A549 treated with GW870086 at 1 μM for 4 hours (cell line): ENCODE measurements at places on chromosomes 7 and 10. TPM values are rescaled to one million over a fixed set of nuclear protein-coding genes. Genes with fewer than 3 reads are reported as not detected.

The GFRA1 gene
- total RNA-seq = 7.7 to 12.4 TPM (median 10.0 TPM) in 5 replicates

The NME8 gene
- total RNA-seq = not detected in 5 replicates

The TRIM50 gene
- total RNA-seq = 0.08 TPM in 1 of 5 replicates, not detected in the others

The COL28A1 gene
- total RNA-seq = 0.54 to 1.0 TPM (median 0.59 TPM) in 5 replicates

The PTPN20 gene
- 3.7 to 4.7 TPM (median 4.1 TPM) in 5 replicates for total RNA-seq

The FXYD4 gene
- total RNA-seq = not detected in 5 replicates

The MMRN2 gene
- 0.63 to 1.9 TPM (median 0.89 TPM) in 5 replicates for total RNA-seq

The SPDYE16 gene
- not detected in 5 replicates for total RNA-seq

The GSAP gene
- total RNA-seq = 2.9 to 3.6 TPM (median 3.3 TPM) in 5 replicates

The MYO1G gene
- total RNA-seq = 0.10 to 0.26 TPM (median 0.17 TPM) in 5 replicates

The TRPV5 gene
- not detected in 5 replicates for total RNA-seq

The KLLN gene
- 0.38 to 0.63 TPM (median 0.52 TPM) in 5 replicates for total RNA-seq

The ACTL6B gene
- total RNA-seq = not detected in 5 replicates

The LIPJ gene
- total RNA-seq = not detected in 5 replicates

The ZNRF2 gene
- 5.2 to 6.7 TPM (median 6.1 TPM) in 5 replicates for total RNA-seq

The ENTPD1 gene
- total RNA-seq = 0.05 TPM in 1 of 5 replicates, not detected in the others

The OR2A42 gene
- total RNA-seq = not detected in 5 replicates

The GDF2 gene
- not detected in 5 replicates for total RNA-seq

The IKZF1 gene
- not detected in 5 replicates for total RNA-seq

The UCMA gene
- not detected in 5 replicates for total RNA-seq

The ADGRA1 gene
- total RNA-seq = 0.16 to 0.43 TPM (median 0.24 TPM) in 5 replicates

The KIAA1217 gene
- total RNA-seq = 1.4 to 2.2 TPM (median 1.8 TPM) in 5 replicates

The FGFBP3 gene
- 2.3 to 2.7 TPM (median 2.6 TPM) in 5 replicates for total RNA-seq

The ZC3HAV1L gene
- total RNA-seq = 3.9 to 8.6 TPM (median 7.4 TPM) in 5 replicates

The DLX6 gene
- total RNA-seq = not detected in 5 replicates
